ENCODE measurements at places on chromosomes 4 and X.

- DNase-seq = no peak
Measured at GRCh38 chr4:67593741-67594175, 35.2 kb downstream of the STAP1 start.

- DNase-seq = no peak
Measured at GRCh38 chr4:41963105-41963504, 18.5 kb upstream of the DCAF4L1 start.

DNA sequence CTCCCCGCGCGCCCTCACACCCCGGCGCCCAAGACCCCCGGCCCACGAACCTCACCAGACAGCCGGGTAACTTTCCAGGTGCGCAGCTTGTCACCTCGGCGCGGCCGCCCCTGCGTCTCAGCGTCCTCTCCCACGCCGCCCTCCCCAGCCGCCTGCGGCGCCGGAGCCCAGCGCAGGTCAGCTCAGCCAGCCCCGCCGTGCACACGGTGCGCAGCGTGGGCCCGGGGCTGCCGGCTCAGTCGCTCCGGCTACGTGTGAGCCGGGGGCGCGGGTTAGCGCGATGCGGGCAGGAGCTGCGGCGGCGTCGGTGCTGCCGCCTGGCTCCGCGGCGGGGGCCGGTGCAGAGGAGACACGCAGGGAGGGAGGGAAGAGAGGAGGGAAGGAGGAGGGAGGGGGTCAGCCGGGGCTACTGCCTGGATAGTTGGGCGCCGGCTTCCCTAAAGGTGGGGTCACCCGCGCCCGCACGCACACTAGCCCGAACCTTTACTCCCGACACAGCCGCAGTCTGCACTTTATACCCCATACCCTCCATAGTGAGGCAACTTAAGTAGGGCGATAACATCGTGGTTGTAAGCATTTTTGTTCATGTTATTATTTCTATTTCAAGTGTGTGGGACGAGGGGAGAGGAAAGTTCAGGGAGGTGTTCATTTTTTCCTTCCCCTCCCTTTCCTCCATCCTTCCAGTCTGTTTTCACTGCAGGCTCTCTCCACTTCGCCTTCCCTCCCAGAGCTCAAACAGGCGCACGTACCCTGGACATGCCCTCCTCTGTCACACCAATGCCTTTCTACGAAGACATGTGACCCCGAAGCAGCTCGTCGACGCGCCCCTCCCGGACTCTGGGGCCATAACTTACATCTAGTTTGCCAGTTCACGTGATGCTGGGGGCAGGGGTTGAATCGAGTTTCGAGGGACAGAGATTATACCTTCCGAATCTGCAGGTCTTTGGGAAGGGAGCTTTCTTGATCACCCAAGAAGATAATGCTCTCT is at the start of gene PRKG2:
TSS of gene PRKG2 (minus strand) at position 342 of the 988 bp plus-strand sequence. CDS start 10,175 bp downstream, outside the sequence.
- no peak for DNase-seq

- DNase-seq = no peak
Measured at GRCh38 chr4:113588895-113589668, 172.5 kb downstream of the CAMK2D start.

GRCh38 chrX:39301036-39301435 is 499.8 kb downstream of the MID1IP1 start:
- no peak for DNase-seq

- no peak for DNase-seq
Measured at GRCh38 chr4:153591441-153591840, 92.6 kb upstream of the TLR2 start.

DNA sequence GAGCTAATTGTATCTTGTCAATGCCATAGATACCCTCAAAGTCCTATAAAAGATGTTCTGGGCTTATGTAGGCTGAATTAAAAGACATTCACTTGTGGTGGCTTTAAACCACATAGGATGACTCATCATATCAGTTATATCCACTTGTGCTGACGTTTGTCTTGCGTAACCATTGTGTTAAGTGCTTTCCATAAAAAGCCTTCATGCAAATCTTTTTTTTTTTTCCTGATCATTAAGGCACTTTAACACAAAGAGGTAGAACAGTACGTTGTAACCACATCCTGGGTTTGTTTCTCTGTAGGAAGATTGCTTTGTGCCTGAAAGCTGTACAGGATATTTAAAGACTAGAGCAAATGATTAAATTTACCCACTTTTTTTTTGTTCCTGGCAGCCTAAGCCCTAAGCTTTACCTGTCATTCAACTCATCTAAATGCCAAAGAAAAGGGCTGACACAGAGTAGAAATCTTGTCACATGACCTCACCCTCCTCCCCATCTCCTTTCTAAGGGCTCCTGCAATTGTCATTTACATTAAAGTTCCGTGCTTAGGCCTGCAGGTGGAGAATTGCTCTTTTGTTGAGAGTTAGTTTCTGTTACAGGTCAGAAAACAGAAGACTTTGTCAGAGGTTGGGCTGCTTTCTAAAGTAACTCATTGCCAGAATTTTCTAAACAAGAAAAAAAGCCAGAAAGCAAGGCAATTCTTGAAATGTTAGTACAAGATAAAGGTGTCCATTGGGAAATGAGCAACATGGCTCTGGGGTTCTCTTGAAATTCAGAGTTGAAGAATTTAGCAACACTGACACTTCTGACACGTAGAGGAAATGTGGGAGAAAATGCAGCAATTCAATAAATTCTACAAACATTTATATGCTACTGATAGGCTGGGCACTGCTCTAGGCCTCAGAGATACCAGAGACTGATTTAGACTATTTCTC is 555.6 kb downstream of the PPARGC1A start:
- DNase-seq = no peak

GRCh38 chr4:168585168-168586091 is 88.6 kb downstream of the PALLD start:
- peak; percentile 15 for DNase-seq

GRCh38 chr4:127214016-127214415 is 418.7 kb upstream of the INTU start:
- DNase-seq = no peak

DNA sequence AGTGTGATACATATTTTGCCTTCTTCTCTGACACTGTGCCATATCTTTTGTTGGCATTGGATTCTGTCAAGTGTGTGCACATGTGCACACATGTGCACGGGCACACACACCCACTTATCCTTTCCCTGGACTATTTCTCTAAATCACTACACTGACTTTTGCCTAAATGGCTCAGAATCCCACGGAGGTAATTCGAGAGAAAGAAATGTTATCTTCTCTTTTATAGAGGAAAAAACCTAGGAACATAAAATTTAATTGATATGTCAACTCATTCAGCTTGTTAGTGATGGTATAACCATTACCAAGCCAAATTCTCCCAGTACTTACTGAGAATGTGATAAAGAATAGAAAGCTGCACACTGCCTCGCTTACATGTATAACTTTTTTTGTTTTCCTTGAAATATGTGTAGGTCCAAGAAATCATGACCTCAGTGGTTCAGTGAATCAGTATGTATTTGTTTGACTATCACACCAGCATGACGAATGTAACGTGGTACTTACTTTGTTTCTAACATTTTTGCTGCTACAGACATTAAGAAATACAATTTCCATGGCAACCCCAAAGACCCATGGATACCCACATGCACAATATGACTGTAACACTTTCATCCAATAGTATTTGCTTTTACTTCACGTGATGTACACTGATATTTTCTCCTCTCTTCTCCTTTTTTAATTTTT is 163.0 kb downstream of the PCDH7 start:
- no peak for DNase-seq

DNA sequence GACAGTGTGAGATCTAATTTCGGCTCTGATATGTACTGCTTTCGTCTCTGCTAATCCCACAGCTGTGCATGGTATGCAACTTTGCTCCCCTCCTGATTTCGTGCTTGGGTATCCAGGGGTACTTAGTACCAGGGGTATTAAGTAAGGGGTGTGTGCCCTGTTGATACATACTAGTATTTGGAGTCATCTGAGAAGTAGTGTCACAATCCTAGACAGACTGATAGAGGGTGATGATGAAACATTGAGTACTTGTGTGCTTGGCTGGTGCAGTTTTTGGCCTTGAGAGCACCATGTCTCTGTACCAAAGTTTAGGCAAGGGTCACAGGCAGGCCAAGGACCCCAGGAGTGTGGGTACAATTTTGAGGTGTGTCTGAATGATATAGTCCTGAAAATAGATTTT is 10.9 kb downstream of the GPAT3 start:
- DNase-seq = no peak

DNA sequence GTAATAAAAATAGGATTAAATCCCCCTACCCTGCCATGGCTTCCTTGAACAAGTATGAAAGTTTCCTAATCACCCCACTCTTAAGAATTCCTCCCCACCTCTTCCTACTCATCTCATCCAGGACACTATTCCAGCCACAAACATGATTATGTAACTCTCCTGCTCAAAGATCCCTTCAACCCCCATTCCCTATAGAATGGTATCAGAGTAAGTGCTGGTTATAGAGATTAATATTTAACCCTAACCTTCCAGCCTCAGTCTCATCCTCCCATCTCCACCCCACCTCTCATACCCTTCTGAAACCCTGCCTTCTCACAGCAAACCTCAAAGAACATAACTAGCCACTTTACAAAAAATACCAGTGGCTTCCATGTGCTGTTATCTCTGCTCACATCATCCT is 155.1 kb downstream of the PPP3CA start:
- DNase-seq = no peak

GRCh38 chr4:129598582-129598981 is 502.6 kb downstream of the C4orf33 start:
- no peak for DNase-seq

GRCh38 chr4:147958057-147958456 is 226.2 kb downstream of the ARHGAP10 start:
- no peak for DNase-seq

- DNase-seq = no peak
Measured at GRCh38 chrX:3141031-3141430, 99.8 kb downstream of the ARSF start.

DNA sequence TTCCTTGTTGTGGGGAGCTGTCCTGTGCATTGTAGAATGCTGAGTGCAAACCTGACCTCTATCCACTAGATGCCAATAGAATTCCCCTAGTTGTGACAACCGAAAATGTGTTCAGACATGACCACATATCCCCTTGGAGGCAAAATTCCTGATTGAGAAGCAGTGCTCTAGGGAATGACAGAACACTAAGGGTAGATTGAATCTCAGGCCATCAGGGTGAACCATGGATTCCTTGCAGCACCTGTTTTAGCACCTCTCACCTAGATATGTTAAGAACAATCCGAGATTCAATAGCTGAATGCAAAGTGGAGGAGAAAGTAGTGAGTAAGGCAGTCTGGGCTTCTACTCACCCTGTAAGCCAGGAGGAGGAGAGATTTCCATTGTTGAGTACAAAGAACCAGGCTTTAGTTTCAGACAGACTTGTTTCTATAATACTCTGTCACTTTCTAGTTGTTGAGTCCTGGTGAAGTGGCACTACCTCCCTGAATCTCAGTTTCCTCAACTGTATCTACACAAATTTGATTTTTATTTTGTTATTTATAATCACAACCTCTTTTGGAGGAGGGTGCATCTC is 111.0 kb upstream of the RAP2C start:
- no peak for DNase-seq

GRCh38 chr4:40211224-40212185 is 14.7 kb downstream of the RHOH start:
- DNase-seq = no peak

DNA sequence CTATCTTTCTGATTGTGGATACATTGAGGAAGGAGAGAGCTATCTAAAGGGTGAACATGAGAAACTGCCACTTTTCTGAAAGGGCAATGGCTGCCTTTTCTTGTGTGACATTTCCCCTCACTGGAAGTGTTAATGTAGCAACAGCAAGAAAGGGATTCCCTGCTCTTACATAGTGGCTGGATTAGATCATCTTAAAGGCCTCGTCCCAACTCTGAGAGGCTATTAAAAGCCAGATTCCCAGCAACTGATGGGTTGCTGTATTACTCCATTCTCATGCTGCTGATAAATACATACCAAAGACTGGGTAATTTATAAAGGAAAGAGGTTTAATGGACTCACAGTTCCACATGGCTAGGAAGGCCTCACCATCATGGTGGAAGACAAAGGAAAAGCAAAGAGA is 33.7 kb upstream of the ADH7 start:
- no peak for DNase-seq

DNA sequence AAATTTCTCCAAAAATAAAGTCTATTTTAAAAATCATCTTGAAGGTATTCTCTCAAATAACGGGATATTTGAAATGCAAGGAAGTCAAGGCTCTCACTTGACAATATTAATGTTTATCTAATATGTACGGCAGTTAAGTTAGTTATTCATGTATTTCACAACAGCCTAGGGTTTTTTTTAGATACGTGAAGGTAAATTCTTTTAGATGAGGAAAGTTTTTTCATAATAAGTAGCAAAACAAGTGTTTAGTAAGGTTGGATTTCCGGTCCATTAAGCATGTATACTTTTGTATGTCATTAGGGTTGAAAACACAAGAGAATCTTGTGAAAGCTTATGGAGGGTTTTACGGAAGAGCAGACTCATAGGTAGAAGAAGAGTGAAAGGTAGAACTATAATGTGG is 273.3 kb downstream of the ANK2 start:
- no peak for DNase-seq

GRCh38 chr4:141348573-141348972 is 127.9 kb downstream of the ZNF330 start:
- no peak for DNase-seq
